ENCODE measurements at places on chromosomes 2 and 18.

DNA sequence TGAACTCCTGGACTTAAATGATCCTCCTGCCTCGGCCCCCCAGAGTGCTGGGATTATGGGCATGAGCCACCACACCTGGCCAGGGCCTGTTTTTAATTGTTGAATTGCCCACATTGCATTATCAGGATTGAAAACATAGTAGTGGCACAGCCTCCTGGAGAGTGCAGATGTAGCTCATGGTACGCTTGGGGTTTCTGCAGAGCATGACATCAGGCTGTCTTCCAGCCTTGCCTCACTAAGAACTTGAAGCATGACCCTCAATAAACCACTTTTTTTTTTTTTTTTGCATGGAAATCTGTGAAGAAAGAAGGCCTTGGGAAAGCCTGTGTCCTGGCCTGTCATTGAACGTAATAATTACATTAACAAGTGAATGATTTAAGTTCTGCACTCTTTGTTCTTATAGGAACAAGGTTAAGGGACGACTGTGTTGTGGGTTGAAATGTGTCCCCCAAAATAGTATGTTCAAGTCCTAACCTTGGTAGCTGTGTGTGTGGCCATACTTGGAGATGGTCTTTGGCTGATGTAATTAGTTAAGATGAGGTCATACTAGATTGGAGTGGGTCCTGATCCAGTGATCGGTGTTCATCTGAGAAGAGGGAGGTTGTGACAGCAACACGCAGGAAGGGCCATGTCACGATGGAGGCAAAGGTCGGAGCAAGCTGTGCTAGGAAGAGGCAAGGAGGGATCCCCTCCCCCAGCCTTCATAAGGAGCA is 90.2 kb downstream of the AGAP1 start:
- DNase-seq, result no peak

GRCh38 chr2:9152975-9153642 is 53.5 kb upstream of the ASAP2 start:
- no peak for DNase-seq

- no peak for DNase-seq
Measured at GRCh38 chr2:164252568-164253287, 368.6 kb downstream of the GRB14 start.

DNA sequence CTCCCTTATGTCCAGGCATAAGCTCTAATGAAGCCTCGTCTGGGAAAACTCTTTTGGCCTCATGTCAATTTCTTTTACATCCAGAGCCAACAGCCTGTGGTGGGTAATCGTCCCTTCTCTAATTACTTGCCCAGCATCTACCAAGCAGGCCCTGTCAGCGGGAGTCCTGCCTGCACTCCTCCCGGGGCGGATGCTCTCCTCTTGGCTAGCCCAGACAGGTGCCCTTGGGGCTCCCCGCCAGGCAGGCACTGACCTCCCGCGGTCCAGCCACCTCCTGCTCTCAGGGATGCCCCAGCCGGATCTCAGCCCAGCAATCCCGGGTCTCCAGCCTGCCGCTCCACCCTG is 74.2 kb downstream of the NCAPH start:
- no peak for DNase-seq

DNA sequence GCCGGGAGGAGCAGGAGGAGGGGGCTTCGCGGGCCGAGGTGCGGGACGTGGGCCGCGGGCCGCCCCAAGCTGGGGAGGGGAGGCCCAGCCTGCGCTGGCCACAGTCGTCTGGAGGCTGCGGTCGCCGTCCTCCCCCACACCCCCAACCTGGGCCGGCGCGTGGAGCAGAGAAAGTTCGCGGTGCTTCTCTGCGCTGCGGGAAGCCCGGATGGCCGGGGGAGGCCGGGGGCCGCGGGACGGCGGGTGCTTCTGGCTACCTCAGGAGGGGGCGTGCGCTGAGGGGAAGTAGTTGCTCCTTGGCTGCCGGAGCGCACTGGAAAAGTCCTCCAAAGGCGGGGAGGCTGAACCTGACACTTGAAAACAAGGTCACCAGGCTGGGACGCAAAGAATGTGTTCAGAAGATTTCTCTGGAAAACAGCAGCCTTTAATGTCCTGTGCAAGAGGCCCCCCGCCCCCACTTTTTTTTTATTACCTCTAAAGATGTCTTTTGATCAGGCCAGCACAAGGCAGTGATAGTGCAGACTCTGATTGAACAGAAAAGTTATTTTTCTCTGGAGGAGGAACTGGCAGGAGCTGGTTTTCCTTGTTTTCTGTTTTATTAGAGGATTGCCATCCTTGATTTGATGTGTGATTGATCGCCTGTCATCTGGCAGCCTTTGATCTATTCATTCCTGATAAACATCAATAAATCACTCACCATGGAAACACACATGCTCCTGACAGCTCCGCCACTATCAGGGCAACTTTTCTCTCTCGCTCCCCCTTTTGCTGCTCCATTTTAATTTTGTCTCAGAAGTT is 1.6 kb downstream of the TSHZ1 start:
- DNase-seq, result no peak

- DNase-seq, result no peak
Measured at GRCh38 chr2:39107724-39108273, 13.1 kb downstream of the SOS1 start.

- DNase-seq, result no peak
Measured at GRCh38 chr2:66803726-66804125, 368.8 kb downstream of the MEIS1 start.

- no peak for DNase-seq
Measured at GRCh38 chr2:156311976-156312375, 20.5 kb downstream of the NR4A2 start.

- DNase-seq, result no peak
Measured at GRCh38 chr2:179626261-179626660, 235.2 kb downstream of the ZNF385B start.

- no peak for DNase-seq
Measured at GRCh38 chr18:52730972-52731619, 391.1 kb downstream of the DCC start.

- no peak for DNase-seq
Measured at GRCh38 chr2:120845277-120845676, 109.6 kb downstream of the GLI2 start.

DNA sequence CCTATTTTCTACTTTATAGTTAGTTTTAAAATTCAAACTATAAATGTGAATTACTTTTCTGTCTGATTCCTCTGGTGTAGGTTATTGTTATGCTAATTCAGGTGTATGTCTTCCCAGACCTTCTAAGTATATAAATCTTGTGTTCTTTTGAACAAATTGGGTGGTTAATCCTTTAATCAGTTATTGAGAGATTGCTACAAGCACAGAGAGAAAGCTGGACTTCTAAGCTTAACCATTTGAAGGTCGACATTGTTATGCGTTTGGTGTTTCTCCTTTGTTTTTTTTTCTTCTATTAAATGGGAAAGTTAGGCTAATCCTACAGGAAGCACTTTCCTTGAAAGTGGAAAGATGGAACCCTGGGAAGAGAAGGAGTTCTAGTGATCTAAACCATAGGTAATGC is 592.6 kb downstream of the SLC4A3 start:
- no peak for DNase-seq

DNA sequence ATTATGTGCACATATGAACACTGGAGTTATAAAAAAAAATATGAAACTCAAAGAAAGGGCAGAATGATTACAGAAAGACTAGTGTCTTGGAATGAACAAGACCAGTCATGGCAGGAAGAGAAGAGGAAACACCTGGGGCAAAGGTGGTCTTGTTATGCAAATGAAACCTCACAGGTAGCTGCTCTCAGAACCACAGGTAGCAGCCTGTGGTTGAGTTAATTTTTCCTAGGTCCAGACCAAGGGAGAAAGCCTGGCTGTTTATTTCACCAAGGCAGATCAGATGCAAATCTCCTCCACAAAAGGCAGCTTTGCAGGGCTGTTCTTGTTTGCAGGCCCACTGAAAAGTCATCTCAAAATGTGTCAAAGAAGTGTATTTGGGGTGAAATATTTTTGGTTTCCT is 785.8 kb downstream of the RNF144A start:
- DNase-seq, result no peak

GRCh38 chr18:67456711-67457110 is 59.8 kb downstream of the DSEL start:
- no peak for DNase-seq

- no peak for DNase-seq
Measured at GRCh38 chr2:195363496-195363895, 293.5 kb upstream of the SLC39A10 start.

GRCh38 chr2:141630407-141630930 is 500.3 kb downstream of the LRP1B start:
- no peak for DNase-seq

DNA sequence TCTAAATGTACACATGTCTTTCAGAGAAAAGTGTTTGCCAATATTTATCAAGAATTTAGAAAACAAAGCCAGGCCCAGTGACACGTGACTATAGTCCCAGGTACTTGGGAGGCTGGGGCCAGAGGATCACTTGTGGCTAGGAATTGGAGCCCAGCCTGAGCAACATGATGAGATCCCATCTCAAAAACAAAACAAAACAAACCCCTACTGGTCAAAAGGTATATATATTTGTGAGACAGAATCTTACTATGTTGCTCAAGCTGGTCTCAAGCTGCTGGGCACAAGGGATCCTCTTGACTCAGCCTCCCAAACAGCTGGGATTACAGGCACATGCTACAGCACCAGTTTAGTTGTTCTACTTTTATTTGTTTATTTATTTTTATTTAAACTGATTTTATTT is 79.2 kb downstream of the ZDBF2 start:
- DNase-seq, result no peak

DNA sequence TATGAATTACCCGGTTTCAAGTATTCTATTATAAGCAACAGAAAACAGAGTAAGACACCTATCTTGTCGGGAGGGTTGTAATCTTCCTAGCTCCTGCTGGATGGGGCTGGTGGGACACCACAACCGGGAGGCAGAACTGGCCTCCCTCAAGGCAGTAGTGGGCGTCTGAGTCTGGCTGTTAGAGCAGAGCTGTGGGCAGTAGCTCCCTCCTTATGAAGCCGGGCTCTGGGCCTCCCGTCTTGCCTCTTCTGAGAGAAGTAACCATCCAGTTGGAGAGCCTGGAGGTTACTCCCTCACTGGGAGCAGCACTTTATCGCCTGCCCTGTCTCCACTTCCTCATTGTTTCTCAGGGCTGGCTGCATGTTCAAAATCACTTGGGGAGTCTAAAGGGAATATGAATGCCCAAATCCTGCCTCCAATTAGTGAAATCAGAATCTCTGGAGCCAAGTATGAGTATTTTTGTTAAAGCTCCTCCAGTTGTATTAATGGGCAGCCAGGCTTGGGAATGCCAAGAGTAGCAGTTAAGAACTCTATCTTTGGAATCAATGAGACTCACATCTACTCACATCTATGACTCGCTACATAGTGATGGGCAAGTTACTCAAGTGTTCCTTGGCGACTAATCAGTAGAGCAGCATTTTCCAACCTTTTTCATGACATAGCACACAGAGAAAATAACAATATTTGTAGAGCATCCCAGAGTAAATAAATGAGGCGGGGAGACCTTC is 27.3 kb upstream of the NRP2 start:
- DNase-seq, result no peak

- no peak for DNase-seq
Measured at GRCh38 chr18:22165049-22165602, 4.3 kb upstream of the GATA6 start.

DNA sequence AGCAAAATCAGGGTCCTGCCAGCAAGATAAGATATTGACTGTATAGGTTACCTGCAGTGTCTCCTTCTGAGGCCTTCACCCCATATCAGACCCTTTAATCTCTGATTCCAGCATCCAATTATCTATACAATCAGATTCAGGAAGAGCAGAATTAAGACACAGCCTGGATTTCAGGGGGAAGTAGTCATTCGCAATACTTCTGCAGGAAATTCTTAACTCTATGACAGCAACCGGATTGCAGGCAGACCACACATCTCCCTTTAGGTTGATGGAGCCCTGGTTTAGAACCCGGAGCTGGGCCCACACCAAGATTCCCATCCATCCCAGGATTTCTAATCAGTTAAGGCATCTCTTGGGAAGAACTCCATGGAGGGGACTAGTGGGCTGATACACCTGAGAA is 9.5 kb downstream of the ARL4C start:
- DNase-seq, result no peak

- no peak for DNase-seq
Measured at GRCh38 chr2:96801786-96802595, 14.1 kb upstream of the CNNM3 start.

- DNase-seq, result no peak
Measured at GRCh38 chr18:27649621-27650020, 464.5 kb upstream of the CHST9 start.

DNA sequence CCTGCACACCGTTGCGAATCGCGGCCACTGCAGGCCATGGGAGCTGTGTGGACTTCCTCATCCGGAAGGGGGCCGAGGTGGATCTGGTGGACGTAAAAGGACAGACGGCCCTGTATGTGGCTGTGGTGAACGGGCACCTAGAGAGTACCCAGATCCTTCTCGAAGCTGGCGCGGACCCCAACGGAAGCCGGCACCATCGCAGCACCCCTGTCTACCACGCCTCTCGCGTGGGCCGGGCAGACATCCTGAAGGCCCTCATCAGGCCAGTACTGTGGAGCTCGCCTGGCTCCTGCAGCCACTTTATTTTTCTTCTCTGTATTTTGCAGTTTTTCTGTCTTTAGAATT is 9.0 kb downstream of the ASB1 start:
- no peak for DNase-seq

DNA sequence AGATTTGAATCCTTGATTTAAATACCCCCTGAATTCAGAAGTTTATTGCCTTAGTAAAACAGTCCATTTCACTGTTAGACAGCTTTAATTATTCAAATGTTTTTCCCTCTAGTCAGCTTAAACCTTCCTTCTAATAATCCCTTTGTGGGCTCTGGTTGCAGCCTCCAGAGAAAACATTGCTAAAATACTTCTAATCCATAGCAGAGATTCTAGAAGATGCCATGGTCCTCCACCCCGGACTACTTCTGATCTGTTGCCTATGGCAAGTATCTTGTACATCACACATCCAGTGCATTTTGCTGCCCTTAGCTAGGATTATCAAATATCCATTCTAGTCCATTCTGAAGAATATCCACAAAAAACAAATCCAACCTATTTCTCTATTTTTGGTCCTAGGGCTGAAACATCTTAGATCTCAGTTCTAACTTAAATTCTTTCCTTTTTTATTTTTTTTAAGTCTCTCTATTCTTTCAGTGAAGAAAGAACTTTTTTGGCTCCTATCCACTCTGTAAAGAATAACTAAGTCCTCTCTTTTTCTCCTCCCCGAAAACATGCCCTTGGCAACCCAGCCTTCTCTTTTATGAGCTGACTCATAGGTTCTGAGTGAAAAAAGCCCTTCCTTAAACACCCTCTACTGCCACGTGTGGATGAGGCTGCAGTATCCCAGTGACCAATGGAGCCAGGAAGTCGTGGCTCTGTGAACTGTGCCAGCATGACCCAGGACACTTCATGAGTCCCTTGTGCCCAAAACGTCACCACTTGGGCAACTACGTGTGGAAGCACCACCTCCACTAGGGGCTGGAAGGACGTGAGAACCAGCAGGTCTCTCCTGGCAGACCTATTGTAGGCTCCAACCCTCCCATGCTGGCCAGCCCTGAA is 349.8 kb downstream of the TNS1 start:
- no peak for DNase-seq

Data from activated CD8-positive, alpha-beta memory T cell treated with anti-CD3 and anti-CD28 coated beads for 48 hours (primary cell).